Upper lobe of right lung (tissue), 1 donor: ENCODE measurements at places on chromosomes 6 and 20. TPM values are rescaled to one million over a fixed set of nuclear protein-coding genes. Genes with fewer than 3 reads are reported as not detected.

The RUNX2 gene
- total RNA-seq, result 4.6 TPM

The GTSF1L gene
- not detected for total RNA-seq

The ASF1A gene
- total RNA-seq, result 22.9 TPM

The PRKN gene
- 2.7 TPM for total RNA-seq

The TGM3 gene
- total RNA-seq, result not detected

The SPDEF gene
- total RNA-seq, result 1.3 TPM

The FAM209B gene
- total RNA-seq, result not detected

The ZBTB22 gene
- 26.2 TPM for total RNA-seq

The TMEM14C gene
- 87.5 TPM for total RNA-seq

The TEAD3 gene
- total RNA-seq, result 23.4 TPM

The HDAC2 gene
- total RNA-seq, result 62.2 TPM

DNA sequence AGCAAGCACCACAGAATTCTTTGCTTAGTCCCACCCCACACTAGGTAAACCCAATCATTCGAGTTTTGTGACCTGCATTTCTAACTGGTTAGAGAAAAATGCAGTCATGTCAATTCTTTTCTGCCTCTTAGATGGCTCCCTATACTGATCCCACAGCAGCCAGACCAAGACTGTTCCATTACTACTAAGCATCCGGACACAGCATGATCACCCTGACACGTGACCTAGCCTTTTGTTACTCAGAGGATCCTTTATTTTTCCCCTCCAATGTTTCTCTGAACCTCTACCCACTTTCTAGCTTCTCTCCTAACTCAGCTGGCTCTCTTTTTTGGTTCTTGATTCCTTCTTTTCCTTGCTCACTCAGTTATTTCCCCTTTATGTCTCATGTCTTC is 87.9 kb downstream of the PDE10A start:
- no peak for DNase-seq

GRCh38 chr20:17646209-17646960 is 35.7 kb downstream of the RRBP1 start:
- peak; percentile 58 for DNase-seq

- DNase-seq, result no peak
These were observed 67.0 kb upstream of the SIRPA start for GRCh38 chr20:1827974-1828785.

DNA sequence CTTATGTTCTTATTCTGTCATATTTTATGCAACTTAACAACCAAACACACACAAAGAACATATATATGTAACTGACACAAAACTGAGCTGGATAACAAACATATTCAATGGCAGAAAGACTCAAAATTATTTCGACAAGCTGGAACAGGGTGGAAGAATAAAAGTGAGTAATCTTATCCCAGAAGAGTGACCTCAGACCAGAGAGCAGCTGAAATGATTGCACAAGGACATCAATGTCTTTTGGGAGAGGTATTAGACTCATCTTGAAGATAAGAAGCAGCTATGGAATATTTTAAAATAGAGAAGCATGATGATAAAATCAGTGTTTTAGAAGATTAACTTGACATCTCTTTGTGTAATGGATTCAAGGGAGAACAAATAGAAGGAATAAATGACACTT is 191.6 kb upstream of the PRDM1 start:
- DNase-seq, result no peak

DNA sequence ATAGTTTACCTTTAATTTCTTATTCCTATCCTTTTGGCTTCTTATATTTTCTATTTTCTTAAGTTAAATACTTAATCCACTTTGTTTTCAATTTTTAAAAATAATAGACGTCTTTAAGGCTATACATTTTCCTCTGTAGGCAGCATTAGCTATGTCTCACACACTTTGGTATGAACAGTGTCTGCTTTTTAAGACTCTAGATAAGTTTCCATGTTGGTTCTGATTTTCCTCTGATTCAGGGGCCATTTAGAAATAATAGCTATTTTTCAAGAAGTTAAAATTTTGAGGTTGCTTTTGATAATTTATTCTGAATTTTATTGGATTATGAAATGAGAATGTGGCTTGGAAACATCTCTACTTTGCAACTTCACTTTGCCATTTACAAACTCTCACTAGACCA is 54.3 kb upstream of the PTGIS start:
- DNase-seq, result no peak

DNA sequence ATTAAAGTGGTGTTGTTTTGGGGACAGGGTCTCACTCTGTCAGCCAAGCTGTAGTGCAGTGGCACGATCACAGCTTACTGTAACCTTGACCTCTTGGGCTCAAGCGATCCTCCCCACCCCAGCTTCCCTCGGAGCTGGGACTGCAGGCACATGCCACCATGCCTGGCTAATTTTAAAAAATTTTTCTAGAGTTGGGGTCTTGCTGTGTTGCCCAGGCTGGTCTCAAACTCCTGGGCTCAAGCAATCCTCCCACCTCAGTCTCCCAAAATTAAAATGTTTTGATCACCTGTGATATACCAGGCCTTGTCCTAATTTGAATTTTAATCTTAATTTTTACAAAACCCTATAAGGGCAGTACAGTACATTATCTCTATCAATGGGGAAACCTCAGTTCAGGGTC is 25.5 kb downstream of the ACOT13 start:
- no peak for DNase-seq

GRCh38 chr20:63415647-63416391 is 54.7 kb upstream of the CHRNA4 start:
- no peak for DNase-seq

- DNase-seq, result no peak
These were observed 314.0 kb upstream of the RSPO3 start for GRCh38 chr6:126804332-126805064.

DNA sequence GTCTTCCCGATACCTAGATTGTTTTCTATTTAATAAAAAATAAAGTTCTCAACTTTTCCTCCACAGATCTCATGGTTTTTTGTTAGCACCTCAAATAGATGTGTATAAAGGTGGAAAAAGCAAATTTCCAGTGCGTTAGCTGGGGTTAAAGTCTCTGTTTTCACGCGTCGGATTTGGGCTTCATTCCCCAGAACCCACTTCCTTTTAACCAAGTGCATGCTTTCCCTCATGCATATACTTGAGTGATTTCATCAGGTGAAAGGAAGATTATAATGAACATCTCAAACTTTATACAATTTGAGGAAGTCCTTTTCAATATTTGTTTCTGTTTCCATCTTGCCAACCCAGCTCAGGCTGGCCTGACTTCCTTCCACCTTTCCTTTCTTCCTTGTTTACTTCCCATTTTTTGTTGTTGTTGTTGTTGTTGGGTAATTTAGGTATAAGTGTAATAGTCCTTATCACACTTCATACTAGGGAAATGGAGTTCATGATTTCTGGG is 43.9 kb upstream of the GGTLC1 start:
- no peak for DNase-seq

DNA sequence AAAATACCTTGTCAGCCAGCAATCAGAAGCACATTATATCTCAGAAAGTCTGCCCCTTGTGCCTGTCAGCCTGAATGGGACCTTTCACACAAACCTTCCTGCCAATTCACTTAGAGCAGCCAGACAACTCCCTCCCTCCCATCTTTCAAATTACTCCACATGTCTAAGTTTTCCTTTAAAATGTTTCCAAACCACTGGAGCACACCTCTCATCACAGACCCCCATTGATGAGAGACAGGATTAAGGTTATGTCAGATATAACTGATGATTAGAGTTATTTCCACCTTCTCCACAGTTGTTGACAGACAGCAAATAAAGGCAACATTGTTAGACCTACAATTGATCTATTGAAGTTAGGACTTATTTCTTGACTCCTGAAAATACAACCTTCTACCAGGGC is 408.4 kb downstream of the PLCB1 start:
- no peak for DNase-seq

GRCh38 chr20:4775322-4776078 is 53.8 kb downstream of the PRND start:
- no peak for DNase-seq

GRCh38 chr6:148608199-148608951 is 138.5 kb upstream of the UST start:
- DNase-seq, result no peak

- no peak for DNase-seq
These were observed 247.0 kb upstream of the KCNQ5 start for GRCh38 chr6:72374857-72375256.

DNA sequence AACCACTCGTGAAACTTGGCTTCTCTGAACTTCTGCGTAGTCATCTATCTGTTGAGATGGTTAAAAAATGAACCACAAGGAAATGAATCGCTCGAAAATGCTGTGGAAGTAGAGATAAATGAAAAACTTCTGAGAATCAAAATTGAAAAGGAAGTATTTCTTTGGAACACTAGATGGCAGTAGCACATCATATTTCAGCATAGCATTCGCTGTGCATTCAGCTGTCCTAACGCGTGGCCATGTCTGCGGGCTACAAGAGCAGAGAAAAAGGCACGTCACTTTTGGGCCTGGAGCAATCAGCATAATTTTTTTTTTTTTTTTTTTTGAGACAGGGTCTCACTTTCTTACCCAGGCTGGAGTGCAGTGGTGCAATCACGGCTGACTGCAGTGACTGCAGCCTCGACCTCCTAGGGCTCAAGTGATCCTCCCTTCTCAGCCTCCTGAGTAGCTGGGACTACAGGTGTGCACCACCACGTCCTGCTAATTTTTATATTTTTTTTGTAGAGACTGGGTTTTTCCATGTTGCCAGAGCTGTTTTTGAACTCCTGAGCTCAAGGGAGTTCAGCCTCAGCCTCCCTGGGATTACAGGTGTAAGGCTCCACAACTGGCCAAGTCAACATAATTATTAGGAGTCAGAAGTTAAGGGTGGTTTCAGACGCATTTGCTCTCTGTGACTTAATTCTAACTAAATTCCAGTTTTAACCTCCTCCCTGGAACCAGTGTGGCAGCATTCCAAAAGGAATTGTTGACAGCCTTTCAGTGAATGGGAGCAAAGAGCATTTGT is 8.8 kb upstream of the PERP start:
- DNase-seq, result no peak

DNA sequence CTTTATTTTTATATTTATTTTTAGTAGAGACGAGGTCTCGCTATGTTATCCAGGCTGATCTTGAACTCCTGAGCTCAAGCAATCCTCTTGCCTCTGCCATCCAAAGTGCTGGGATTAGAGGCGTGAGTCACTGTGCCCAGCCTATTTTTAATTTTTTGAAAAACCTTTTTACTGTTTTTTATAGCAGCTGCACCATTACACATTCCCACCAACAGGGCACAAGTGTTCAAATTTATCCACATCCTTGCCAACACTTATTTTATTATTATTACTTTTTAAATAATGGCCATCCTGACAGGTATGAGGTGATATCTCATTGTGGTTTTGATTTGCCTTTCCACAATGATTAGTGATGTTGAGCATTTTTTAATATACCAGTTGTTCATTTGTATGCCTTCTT is 42.5 kb downstream of the PACSIN1 start:
- DNase-seq, result no peak

- no peak for DNase-seq
These were observed 35.7 kb downstream of the MGME1 start for GRCh38 chr20:18004384-18005031.

DNA sequence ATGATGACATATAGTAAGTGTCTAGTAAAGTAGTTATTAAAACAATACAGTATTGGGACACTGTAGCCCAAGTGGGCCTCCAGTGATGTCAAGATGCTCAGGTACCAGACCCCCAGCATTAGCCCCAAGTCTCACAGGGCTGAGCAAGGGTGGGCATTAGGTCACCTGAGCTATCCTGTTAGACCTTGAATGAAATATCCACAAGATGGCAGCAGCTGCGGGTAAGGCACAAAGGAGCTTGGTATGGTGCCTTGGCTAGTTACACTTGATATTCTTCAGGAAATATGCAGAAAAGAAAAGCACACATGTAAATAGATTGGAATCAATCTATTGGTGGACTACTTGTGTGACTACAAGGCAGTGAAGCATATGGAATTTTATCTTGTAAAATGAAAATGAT is 701.8 kb upstream of the ADGRB3 start:
- DNase-seq, result no peak

DNA sequence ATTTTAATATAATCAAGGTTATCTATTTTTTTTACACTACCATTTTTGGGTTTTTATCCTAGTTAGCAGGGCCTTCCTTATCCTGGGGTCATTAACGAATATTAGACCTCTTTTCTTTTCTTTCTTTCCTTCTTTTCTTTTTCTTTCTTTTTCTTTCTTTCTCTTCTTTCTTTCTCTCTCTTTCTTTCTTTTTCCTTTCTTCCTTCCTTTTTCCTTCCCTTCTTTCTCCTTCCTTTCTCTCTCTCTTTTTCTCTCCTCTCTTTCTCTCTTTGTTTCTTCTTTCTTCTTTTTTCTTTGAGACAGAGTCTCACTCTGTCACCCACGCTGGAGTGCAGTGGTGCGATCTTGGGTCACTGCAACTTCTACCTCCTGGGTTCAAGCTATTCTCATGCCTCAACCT is 120.4 kb upstream of the PDE7B start:
- DNase-seq, result no peak

DNA sequence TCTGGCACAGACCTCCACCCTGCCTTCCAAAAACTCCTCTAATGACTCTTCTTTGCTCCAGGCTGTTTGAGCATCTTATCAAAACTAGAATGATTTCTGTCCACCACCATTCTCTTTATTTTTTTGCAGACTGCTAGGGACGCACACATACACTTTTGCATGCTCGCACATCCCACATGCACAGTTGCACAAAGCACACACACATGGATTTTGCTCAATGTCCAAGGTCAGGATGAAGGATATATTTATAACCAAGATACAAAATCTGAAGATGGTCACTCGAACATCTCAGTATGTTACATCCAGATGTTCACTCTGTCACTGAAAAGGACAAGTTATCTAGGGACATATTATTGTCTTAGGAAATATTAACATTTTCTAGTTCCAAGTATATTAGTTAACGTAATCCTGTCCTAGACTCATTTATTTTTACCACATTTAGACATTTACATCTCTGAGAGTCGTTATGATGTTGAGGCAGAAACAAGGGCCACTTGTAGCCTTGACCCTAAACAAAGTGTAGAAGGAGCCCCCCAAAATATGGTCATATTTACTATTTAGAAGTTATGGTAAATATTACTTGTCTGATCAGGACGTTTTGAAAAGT is 3.4 kb upstream of the SIM1 start:
- no peak for DNase-seq

DNA sequence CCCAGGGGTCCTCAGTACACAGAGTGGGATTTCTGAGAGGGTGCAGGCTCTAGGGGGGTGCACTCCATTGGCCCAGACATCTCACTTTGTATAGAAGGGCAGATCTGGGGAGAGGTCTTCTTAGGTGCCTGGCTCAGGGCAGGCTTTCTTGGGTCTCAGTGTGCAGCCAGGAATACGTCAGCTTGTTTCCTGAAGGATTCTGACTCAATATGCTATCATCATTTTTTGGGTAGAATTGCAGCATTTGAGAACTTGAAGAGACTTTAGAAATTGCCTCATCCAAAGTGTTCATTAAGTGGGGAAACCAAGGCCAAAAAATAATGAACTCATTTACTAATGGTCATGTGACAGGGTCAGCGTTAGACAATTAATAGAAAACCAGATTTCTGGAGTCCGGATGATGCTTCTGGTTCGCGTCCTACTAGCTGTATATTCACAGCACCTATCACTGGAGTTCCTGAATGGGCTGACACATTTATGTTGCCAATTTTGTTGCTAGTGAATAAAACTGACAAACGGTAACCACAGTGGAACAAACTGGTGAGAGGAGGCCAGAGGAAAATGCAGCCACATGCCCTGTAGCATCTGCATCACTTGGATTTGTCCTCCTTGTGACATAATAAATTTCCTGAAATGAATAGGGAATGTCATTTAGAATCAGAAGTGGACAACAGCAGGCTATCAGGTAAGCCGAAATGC is 238.9 kb downstream of the TBC1D7 start:
- DNase-seq, result no peak

GRCh38 chr6:119523556-119523955 is 174.0 kb upstream of the MAN1A1 start:
- DNase-seq, result no peak

GRCh38 chr6:116695401-116695800 is 14.4 kb downstream of the KPNA5 start:
- no peak for DNase-seq
